ENCODE measurements at places on chromosomes 5 and 9.

- DNase-seq, result no peak
These were observed 35.4 kb downstream of the DAP start for GRCh38 chr5:10725636-10726035.

- DNase-seq, result no peak
These were observed 107.0 kb upstream of the CLINT1 start for GRCh38 chr5:157965989-157966388.

- DNase-seq, result no peak
These were observed 15.3 kb downstream of the ALDH1A1 start for GRCh38 chr9:72937545-72937944.

DNA sequence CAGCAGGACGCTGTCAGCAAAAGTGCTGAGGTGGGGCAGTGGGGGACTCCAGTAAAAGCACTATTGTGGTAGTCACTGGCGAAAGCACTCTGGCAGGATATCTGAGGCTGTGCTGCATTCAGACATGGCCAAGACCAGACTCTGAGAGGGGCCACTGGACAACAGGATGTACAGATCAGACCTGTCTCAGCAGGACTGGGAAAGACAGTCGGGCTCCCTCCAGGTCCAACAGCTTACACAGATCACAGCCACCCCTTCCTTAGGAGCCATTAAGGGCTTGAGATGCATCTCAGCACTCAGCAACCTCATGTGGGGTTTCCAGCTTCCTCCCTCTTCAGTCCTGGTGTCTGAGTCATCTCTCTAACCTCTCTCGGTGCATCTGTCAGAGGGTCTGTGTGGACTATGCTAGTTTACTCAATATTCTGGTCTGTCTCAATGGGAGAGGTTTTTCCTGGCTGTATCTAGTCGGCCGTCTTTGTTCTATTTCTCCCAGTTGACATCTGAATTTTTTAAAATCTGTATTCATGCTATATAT, 154.5 kb downstream of the CWC27 start:
- peak; percentile 4 for DNase-seq

DNA sequence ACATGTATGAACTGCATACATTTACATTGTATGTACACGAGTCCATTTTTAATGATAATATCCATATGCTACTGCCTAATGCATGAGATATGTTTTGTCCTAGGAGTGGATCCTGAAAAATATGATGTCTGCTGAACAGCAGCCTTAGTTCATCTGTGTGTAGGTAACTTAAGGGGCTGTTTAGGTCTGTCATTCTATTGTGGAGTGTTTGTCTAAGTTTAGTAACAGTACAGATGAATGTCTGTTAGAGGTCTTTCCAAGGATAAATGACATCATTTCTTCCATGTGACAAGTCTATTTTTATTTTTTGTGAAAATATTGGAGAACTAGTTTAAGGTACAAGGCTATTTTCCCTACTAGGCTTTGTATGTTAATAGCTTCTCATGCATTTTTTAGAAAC, 22.6 kb upstream of the CCDC112 start:
- DNase-seq, result no peak

GRCh38 chr9:23596913-23597634, 229.0 kb downstream of the ELAVL2 start:
- DNase-seq, result no peak

DNA sequence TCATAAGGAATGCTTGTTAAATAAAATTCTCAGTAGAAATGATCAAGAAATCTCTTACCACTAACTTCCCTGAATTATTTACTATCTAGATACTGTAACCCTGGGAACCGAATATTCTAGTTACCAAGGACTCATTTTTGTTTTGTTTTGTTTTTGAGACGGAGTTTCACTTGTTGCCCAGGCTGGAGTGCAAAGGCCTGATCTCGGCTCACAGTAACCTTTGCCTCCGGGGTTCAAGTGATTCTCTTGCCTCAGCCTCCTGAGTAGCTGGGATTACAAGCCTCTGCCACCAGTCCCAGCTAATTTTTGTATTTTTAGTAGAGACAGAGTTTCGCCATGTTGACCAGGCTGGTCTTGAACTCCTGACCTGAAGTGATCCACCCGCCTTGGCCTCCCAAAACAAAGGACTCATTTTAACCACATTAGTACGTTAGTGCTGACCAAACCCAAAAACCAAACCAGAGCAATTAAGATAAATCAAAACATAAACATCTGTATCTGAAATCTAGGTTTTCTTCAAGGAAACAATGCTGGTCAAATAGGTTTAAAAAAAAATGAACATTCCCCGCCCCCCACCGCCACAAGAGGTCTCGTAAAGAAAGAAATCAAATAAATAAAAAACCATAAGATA, 3.7 kb downstream of the TXN start:
- DNase-seq, result no peak

DNA sequence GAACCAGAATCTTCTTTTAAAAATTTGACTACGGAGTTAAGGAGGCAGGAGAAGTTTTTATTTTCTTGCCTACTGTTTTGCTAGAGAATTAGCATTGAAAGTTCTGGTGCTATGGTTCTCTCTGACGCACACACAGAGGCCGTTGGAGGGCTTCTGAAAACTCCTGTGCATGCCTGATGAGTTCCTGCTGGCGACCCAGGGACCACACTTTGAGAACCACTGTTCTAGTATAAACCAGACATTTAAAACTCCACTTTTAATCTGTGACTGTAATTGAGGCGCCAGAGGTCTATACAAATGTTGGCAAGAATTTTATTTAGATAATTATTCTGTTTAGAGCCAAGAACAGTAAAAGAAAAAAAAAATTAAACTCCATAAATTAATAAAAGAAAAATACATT, 99.5 kb upstream of the OTULINL start:
- DNase-seq, result no peak
